WTC11 (cell line): ENCODE measurements at places on chromosomes 1 and 21. TPM values are rescaled to one million over a fixed set of nuclear protein-coding genes. Genes with fewer than 3 reads are reported as not detected.
A peak's percentile ranks its signal among the peaks of the same experiment; 100 is the strongest.

C1QTNF12 gene
- 8.5 to 10.3 TPM (median 8.5 TPM) in 3 replicates for total RNA-seq

- H3K4me1 ChIP-seq: peaks cover 58% of the 10 kb centered on the region
- H3K4me3 ChIP-seq: no peak overlapping the region
- H3K27me3 ChIP-seq: no peaks in the 10 kb centered on the region
- no peaks in the 10 kb centered on the region for H3K36me3 ChIP-seq
- no peak for DNase-seq
- H3K27ac ChIP-seq: peak overlapping the region; percentile 93
These were observed 6.3 kb upstream of the ERVH48-1 start for GRCh38 chr21:42931560-42932235.

SPATA46 gene
- total RNA-seq: not detected in 3 replicates

DNA sequence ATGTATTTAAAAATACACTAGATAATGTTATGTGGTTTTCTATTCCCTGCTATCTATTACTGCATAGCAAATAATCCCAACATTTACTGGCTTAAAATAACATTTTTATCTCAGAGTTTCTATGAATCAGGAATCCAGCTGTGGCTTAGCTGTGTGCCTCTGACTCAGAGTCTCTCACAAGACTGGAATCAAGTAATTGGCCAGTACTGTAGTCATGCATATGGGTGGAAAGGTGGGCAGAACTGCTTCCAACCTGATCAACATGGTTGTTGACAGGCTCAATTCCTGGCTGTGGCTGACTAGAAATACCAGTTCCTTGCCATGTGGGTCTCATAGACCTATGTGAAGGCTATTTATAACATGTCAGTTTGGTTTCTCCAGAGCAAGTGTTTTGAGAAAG lies 131.8 kb downstream of the PDE4B start:
- no peaks in the 10 kb centered on the region for H3K36me3 ChIP-seq
- no peaks in the 10 kb centered on the region for H3K27me3 ChIP-seq
- no peak overlapping the region for H3K27ac ChIP-seq
- no peaks in the 10 kb centered on the region for H3K4me1 ChIP-seq
- no peak for DNase-seq
- no peak overlapping the region for H3K4me3 ChIP-seq

NR1I3 gene
- 0.16 TPM in 1 of 3 replicates, not detected in the others for total RNA-seq

ADARB1 gene
- total RNA-seq: 12.8 to 15.1 TPM (median 14.6 TPM) in 3 replicates

- peaks cover 3% of the 10 kb centered on the region; the same call in 1 of the 2 replicates for H3K36me3 ChIP-seq
- H3K27me3 ChIP-seq: no peaks in the 10 kb centered on the region
- no peak for DNase-seq
- H3K4me3 ChIP-seq: no peak overlapping the region
- H3K4me1 ChIP-seq: no peaks in the 10 kb centered on the region
- H3K27ac ChIP-seq: no peak overlapping the region
These were observed 190.1 kb downstream of the HLX start for GRCh38 chr1:221069178-221069903.

GRCh38 chr1:8165595-8166360 lies 139.7 kb upstream of the ERRFI1 start:
- no peak overlapping the region for H3K4me3 ChIP-seq
- DNase-seq: peak; percentile 31
- no peaks in the 10 kb centered on the region for H3K27me3 ChIP-seq
- H3K27ac ChIP-seq: peak overlapping the region; percentile 91

DNA sequence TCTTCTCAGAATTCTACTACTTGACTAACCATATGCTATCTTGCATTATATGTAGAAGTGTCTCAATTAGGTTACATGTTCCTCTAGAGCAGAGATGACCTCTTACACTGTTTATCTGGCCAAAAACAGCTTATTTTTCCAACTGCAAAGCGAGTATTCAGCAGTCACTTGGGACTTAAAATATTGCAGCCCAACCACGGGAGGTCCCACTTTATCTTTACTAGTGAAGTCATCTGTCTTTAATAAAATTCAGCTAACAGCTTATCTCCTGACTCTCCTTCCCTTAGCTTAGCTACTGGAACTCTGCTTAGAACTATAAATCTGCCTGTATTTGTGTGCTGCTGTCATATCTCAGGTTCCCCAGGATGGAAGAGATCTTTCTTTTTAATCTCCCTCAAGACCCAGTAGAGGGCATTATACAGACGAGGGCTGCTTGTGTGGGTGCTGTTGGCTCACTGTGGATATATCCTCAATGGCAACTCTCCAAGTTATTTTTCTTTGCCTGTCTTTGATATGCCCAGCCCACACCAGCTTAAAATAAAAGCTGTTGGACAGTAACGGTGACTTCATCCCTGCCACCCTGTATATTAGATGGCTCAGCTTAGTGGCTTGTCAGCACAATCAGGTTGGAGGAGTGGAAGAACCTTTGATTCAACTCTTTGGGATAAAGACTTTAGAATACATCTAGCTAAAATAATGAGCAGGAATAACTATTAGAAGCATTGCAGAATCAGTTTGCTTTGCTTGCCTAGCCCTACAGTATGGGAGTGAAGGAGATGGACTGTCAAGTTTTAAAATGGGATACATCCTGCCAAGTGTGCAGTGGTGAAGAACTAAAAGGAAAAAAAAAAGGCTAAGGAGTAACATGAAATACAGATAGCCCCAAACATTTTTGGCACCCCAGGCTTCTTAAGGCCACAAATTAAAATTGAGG lies 9.6 kb downstream of the ENSA start:
- peaks cover 82% of the 10 kb centered on the region for H3K36me3 ChIP-seq
- no peak for DNase-seq
- peak overlapping the region; percentile 94 for H3K27ac ChIP-seq

DNA sequence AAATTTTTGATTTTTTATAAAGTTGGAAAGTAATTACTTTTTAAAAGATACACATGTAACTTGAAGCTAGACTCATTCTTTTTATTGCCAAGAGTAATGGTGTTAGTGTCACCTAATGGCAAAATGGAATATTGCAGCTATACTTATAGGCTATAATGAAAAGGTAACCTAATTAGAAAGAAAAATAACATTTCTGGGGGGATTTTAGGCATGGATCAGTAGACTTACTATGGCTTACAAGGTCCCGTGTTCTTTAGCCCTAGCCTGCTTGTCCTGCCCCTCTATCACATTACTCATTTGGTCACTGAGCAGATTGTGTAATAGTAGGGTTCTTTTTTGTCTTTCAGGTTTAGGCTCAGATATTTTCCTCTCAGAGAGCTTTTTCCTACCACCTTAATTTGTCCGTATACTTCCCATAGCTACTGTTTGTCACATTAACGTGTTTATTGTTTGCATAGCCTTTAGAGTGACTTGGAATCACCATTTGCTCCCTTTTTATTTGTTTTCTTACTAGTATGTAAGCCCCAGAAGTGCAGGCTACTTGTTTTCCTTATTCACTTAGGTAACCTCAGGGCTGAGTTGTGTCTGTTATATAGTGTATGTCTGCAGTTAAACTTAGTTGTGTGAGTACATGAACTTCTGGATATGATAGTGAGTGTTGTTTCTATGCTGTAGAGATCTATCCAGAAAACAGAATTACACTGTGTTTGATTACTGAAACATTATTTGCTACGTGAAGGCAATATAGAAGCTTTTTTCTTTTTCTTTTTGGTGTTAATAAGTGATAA lies 58.7 kb downstream of the RABGAP1L start:
- H3K4me3 ChIP-seq: no peak overlapping the region
- peaks cover 18% of the 10 kb centered on the region for H3K36me3 ChIP-seq
- DNase-seq: no peak
- H3K27ac ChIP-seq: no peak overlapping the region
- H3K4me1 ChIP-seq: no peaks in the 10 kb centered on the region

C1orf87 gene
- 0.16 to 0.30 TPM (median 0.22 TPM) in 3 replicates for total RNA-seq

DNA sequence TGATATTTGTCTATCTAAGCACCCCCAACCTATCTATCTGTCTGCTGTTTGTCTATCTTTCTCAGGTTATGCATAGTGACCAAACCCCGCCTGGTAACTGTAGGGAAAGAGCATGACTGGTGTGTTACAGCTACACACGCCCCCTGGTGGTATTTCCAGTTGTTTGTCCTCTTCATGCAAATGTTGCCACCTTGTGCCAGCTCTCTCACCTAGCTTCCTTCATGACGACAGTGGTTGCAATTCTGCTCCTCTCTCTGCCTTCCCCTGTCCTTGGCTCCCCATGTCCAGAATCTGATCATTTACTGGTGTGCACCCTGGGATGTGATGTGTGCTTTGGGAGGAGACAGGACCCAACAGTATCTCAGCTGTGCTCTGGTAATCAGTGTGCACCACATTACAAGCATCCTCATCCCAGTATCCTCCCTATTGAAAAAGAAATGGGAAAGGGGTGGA lies 8.1 kb upstream of the INKA2 start:
- H3K27me3 ChIP-seq: peaks cover 12% of the 10 kb centered on the region
- no peak overlapping the region for H3K4me3 ChIP-seq
- peaks cover 31% of the 10 kb centered on the region for H3K4me1 ChIP-seq
- no peak overlapping the region; the same call in 1 of the 2 replicates for H3K27ac ChIP-seq
- no peaks in the 10 kb centered on the region for H3K36me3 ChIP-seq

HSPB7 gene
- total RNA-seq: 0.11 to 0.23 TPM (median 0.21 TPM) in 3 replicates

FHAD1 gene
- total RNA-seq: 2.6 to 3.0 TPM (median 2.9 TPM) in 3 replicates

- no peak for DNase-seq
- no peak overlapping the region for H3K4me3 ChIP-seq
- no peak overlapping the region for H3K27ac ChIP-seq
- H3K36me3 ChIP-seq: no peaks in the 10 kb centered on the region
These were observed 58.4 kb upstream of the PROX1 start for GRCh38 chr1:213929398-213929797.

DNA sequence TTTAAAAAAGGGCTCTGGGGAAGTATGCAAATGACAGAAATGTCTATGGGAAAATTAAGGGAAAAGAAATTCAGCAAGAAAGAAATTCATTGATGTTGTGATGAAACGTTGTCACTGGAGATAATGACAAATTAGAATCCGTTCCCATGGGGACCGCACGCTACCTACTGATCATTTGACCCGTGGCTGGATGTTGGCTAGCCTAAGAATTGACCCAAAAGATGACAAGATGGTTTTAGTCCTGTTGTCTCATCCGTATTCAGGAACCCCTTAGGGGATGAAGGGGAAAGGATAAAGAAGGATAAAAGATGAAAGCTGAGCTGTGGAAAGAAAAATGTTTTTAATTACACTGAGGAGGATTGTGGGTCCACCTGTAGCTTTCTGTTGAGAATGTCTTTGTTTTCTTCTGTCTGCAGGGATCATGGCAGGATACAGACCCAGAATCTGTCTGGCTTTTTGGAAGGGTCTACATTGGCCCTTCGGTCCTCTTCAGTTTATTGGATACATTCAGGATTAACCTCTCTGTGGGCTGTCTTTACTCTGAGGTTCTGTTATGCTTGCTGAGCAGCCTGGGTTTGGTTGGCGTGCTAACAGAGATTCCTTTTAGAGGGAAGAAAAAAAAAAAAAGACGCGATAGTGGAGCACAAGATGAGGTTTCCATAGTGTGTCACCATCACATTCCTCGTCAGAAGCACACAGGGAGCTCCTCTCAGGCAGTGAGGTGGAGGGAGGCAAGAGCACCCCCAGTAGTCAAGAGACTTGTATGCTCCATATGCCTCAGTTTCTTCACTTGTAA lies 106.2 kb downstream of the CACHD1 start:
- no peaks in the 10 kb centered on the region for H3K36me3 ChIP-seq
- H3K27me3 ChIP-seq: no peaks in the 10 kb centered on the region
- H3K27ac ChIP-seq: peak overlapping the region; percentile 31
- peaks cover 70% of the 10 kb centered on the region for H3K4me1 ChIP-seq
- no peak overlapping the region for H3K4me3 ChIP-seq
- DNase-seq: no peak

GRHL3 gene
- total RNA-seq: 1.5 to 3.0 TPM (median 2.5 TPM) in 3 replicates

PEAR1 gene
- total RNA-seq: 0.89 to 1.6 TPM (median 1.0 TPM) in 3 replicates

DNA sequence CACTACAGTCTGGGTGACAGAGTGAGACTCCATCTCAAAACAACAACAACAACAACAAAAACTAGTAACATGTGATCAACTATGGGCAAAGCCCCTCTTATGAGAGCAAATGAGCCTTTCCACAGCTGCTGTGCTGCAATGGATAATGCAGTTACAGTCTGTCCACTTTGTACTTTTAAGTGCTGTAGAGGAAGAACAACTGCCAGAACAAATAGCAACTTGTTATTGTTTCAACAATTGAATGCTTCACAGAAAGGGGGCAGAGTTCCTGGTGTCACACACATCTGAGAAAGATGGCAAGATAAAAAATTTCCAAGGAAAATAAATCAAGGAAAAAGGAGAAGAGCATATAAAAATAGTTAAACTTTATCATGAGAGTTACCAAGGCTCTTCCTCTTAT lies 243.6 kb upstream of the DMRTA2 start:
- H3K27me3 ChIP-seq: no peaks in the 10 kb centered on the region
- H3K4me1 ChIP-seq: peaks cover 31% of the 10 kb centered on the region
- H3K36me3 ChIP-seq: no peaks in the 10 kb centered on the region

HFM1 gene
- total RNA-seq: 1.7 to 3.8 TPM (median 3.4 TPM) in 3 replicates

DNA sequence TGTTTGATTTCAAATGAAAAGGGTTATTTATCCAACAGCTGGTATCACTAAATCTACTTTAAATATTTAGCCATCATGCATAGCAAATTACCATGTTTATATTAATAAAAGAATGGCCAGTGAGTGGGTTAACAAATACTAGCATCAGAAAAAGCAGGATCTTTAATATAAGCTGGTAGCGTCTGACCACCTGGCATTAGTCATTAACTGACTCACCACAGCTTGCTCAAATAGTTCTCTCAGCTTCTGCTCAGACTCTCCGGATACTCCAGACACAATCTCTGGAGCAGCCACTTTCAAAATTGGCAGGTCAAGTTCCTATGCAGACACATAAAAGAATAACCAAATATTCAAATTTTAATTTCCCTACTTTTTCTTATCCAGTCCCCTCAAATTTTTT lies 29.6 kb downstream of the NVL start:
- no peaks in the 10 kb centered on the region for H3K27me3 ChIP-seq
- H3K4me1 ChIP-seq: no peaks in the 10 kb centered on the region
- no peak for DNase-seq
- H3K4me3 ChIP-seq: no peak overlapping the region
- peaks cover 46% of the 10 kb centered on the region for H3K36me3 ChIP-seq

ORC1 gene
- 33.6 to 45.2 TPM (median 34.0 TPM) in 3 replicates for total RNA-seq

- H3K4me3 ChIP-seq: no peak overlapping the region
- DNase-seq: no peak
- H3K27me3 ChIP-seq: no peaks in the 10 kb centered on the region
- no peak overlapping the region for H3K27ac ChIP-seq
- peaks cover 3% of the 10 kb centered on the region; the same call in 1 of the 2 replicates for H3K4me1 ChIP-seq
- H3K36me3 ChIP-seq: no peaks in the 10 kb centered on the region
These were observed 82.8 kb downstream of the DTL start for GRCh38 chr1:212118167-212118871.

NLRP3 gene
- 0.11 to 0.25 TPM (median 0.11 TPM) in 3 replicates for total RNA-seq
